Thoracic aorta (tissue), 2 donors: ENCODE measurements at places on chromosomes 7 and 10. TPM values are rescaled to one million over a fixed set of nuclear protein-coding genes. Genes with fewer than 3 reads are reported as not detected.
A peak's percentile ranks its signal among the peaks of the same experiment; 100 is the strongest.

Gene SDK1
- total RNA-seq = 27.5 TPM

Gene CYP3A5
- total RNA-seq = 3.5 TPM

Gene ANXA8
- not detected for total RNA-seq

DNA sequence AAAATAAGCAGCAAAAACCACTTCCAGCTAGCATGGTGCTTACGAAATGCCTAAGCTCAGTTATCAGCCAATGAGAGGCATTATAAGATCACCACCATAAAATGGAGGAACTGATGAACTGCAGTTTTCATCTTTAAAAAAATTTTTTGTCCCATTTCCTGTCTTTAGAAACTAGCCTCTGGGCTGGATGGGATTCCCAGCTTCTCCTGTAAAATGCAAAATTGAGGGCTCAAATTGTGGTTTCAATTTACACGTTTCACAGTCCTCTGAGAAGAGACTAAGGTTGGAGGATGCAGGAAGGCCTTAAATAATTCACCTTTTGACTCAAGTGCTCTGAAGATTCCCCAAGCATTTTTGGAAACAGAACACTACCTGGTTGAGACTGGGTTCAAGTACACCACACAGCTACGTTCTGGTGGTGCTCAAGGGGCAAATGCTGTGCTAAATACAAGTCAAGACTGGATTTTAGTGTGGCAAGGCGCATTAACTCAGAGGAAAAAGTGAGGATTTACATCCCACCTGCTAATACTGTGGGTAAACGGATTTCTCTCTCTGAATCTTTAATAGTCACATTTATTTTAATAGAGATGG lies 951 bp downstream of the ZNF25 start:
- H3K4me1 ChIP-seq = peaks cover 4% of the 10 kb centered on the region
- H3K36me3 ChIP-seq = peaks cover 8% of the 10 kb centered on the region
- H3K27me3 ChIP-seq = no peaks in the 10 kb centered on the region
- peak overlapping the region; percentile 84 for H3K4me3 ChIP-seq
- H3K27ac ChIP-seq = peak overlapping the region; percentile 95
- DNase-seq = no peak

DNA sequence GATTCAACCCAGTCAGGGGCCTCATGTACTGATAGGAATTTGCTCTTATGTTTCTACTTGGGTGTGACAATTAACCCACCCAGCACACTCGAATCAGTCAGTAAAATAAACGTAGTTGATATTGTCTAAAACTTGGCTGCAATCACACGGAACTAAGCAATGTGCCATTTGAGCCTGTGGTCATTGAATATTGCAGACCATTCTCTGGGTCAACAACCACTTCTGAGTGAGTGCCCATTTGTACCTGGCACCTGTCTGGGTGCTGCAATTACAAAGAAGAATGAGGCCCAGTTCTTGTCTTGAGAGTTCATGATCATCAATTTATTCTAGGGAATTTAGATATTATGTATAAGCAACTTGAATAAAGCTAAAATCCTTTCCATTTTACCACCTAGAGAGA lies 29.8 kb downstream of the NPY start:
- H3K27ac ChIP-seq = no peak overlapping the region

DNA sequence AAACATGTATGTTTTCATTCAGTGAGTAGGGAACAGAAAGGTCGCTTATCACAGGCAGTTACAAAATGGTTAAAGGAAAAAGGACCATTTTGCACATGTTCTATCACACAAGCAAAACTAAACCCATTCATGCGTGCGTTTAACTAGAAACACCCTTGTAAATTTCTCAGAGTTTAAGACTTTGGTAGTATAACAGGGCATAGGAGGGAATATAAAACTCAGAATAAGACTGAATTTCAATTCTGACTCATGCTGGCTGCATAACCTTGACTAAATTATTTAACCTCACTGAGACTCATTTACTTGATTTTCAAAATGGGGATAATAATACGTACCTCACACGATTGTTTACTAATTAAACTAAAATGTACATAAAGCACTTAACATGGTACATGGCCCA lies 243.8 kb upstream of the PTN start:
- H3K36me3 ChIP-seq = no peaks in the 10 kb centered on the region
- H3K4me1 ChIP-seq = peaks cover 12% of the 10 kb centered on the region

DNA sequence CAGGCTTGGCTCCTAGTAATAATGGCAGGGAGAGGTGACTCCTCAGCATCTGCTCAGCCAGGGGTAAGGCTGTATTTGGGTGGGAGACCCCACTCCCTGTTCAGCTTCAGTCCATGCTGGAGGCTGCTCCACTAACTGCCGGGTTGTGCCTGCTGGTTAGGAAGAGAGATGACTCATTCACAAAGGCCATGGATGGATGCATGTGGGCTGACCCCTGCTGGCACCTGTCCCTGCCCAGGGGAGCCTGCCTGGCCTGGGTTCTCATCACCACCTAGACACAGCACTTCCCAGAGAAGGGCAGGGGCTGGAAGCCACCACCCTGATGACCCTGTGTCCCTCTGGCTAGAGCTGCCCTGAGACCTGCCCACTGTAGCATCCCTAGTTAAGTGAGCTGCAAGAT lies 59.0 kb downstream of the VSTM4 start:
- no peaks in the 10 kb centered on the region for H3K27me3 ChIP-seq
- DNase-seq = no peak
- no peak overlapping the region for H3K4me3 ChIP-seq
- H3K36me3 ChIP-seq = no peaks in the 10 kb centered on the region

DNA sequence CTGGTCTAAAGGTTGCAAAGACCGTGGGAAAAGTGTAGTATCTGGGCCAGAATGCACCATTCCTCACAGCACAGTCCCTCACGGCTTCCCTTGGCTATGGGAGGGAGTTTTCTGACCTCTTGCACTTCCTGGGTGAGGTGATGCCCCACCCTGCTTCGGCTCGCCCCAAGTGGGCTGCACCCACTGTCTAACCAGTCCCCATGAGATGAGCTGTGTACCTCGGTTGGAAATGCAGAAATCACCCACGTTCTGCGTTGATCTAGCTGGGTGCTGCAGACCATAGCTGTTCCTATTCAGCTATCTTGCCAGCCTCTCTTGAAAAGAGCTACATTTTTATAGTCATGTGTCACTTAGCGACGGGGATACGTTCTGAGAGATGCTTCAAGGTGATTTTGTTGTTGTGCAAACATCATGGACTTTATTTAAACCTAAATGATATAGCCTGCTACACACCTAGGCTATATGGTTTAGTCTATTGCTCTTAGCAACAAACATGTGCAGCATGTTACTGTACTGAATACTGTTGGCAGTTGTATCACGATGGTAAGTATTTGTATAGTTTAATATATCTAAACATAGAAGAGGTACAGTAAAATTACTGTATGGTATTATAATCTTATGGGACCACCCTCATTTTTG lies 120.0 kb downstream of the PPP1R9A start:
- no peak for DNase-seq
- H3K27me3 ChIP-seq = no peaks in the 10 kb centered on the region
- H3K4me3 ChIP-seq = no peak overlapping the region

DNA sequence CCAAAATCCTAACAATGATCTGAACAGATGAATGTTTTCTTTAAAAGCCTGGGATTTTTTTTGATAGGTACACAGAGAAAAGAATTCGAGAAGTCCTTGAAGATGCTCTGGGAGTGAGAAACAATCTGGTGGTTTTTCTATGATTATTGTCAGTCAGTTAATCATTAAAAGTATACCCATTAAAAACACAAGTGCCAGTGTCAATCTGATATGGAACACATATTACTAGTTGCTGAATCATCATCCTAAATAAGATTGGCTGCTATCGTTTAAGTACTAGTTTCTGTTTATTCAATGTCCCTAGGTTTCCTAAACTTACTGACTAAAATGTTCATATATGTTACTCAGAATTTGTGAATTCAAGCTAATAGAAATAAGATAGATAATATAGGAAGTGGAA lies 16.1 kb downstream of the COL28A1 start:
- no peak overlapping the region for H3K4me3 ChIP-seq
- H3K27me3 ChIP-seq = no peaks in the 10 kb centered on the region
- no peak for DNase-seq
- no peaks in the 10 kb centered on the region for H3K36me3 ChIP-seq

DNA sequence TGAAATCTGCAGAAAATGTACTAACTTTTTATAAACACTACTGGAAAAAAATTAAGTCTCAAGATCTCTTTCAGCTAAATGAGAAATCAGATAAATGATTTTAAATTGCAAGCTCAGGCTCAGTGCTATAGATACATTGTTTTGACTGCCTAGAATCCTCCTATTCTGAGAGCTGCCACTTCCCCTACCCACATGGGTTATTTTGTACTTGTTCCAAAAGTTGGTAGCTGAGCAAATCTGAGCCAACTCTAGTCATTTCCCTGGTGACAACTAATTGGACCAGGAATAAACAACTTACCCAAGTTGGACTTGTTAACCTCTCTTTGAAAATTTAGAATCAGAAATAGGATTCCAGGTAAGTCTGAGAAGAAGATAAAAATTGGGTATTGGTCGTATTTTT lies 202.1 kb downstream of the MBL2 start:
- H3K27me3 ChIP-seq = no peaks in the 10 kb centered on the region
- H3K27ac ChIP-seq = no peak overlapping the region
- H3K4me3 ChIP-seq = no peak overlapping the region
- no peaks in the 10 kb centered on the region for H3K4me1 ChIP-seq

GRCh38 chr7:91156316-91157185 lies 107.7 kb upstream of the FZD1 start:
- no peaks in the 10 kb centered on the region for H3K36me3 ChIP-seq
- H3K27ac ChIP-seq = no peak overlapping the region
- DNase-seq = no peak
